ENCODE measurements at places on chromosomes 7 and 10.

- no peak for DNase-seq
Observed at GRCh38 chr7:15915686-15916293, 229.3 kb upstream of the MEOX2 start.

DNA sequence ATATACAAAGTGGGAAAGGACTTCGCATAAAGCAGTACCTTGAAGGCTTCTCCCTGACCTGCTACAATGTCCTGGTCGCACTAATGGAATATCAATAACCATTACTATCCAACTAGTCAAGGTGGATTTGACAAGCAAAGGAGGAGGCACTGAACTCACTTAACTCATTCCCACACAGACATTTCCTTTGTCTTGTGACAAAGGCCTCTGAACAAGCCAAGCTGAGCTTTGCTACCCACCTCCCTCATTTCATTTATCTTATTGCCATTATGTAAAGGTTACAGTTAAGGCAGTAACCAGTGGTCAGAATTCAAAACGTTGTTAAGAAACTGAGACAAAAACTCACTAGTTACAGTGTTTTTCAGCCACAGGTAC lies 7.3 kb downstream of the ELMO1 start:
- peak; percentile 54 for DNase-seq

GRCh38 chr7:139023076-139023475 lies 12.8 kb downstream of the ZC3HAV1L start:
- DNase-seq: no peak

- DNase-seq: no peak
Observed at GRCh38 chr10:114914560-114914959, 23.4 kb upstream of the TRUB1 start.

- no peak for DNase-seq
Observed at GRCh38 chr7:77360104-77360503, 56.0 kb downstream of the GSAP start.

DNA sequence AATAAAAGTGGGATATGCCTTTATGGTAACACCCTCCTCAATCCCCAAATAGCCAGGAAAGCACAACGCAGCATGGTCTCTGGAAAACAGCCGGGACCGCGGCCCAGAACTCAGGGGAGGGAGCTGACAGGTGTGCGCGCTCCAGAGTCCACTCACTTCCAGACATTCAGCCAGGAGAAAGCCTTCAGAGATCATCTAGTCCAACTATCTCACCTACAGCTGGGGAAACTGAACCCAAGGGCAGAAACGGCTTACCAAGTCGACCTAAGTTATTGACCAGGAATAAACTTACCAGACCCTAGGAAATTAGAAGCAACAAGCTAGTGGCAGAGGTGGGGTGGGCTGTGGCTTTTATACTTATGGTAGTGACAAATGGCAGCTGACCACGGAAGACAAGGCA lies 16.4 kb downstream of the GSDME start:
- DNase-seq: no peak

DNA sequence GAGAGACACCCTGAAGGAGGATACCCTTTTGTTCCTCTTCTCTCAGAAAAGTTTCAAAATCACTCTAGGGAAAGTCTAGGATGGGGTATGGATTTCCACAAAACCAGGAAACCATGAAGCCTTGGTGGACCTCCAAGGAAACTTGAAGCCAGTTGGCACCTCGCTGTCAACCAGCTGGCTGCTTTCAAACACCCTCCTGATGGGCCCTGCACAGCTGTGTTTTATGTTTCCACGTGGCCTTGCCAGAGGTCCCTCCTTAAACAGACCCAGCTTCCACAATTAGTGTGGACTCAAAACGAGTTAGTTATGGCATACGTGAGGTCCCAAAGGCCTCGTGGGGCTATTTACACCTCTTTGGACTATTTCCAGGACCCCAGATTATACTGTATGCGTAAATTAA lies 5.9 kb downstream of the PPP1R3A start:
- DNase-seq: no peak

DNA sequence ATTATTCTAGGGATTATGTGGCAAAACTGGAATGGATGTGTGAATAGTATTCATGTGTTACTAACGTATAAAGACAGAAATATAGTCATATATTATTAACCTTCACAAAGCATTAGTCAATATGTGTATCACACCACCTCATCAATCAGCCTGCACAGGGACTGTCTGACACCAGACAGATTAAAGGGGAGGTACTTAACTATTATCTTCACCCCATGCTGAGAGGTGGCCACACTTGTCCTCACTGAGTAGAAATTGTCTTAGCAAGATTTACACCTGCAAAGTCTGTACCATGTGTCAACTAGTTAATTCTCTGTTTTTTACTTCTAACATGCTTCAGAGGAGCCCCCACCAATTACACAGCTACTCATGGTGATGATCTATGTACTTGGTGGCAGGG lies 146.3 kb upstream of the LRGUK start:
- DNase-seq: no peak

GRCh38 chr10:111972109-111972508 lies 211.5 kb downstream of the GPAM start:
- DNase-seq: no peak

DNA sequence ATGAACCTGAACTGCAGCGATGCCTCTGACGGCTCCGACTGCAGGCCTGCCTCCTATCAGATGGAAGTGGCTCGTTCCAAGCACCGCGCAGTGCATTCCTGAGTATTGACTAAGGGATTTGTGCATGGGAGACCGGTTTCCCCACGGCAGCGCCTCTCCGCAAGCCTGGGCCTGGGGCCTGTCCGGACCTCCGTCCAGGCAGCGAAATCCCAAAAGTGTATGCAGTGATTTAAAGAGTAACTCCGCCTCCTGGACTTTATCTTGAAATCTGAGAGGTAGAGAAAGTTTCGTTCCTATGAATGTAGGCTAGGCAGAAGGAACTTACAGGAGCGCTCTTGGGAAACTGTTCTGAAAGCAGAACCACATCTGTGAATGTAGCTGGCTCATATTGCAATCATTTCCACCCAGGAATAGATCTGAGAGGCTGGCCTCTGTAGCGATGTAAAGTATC lies 106.2 kb upstream of the CELF2 start:
- DNase-seq: peak; percentile 70

GRCh38 chr7:93575555-93576399 lies 1.3 kb upstream of the CALCR start:
- DNase-seq: no peak

DNA sequence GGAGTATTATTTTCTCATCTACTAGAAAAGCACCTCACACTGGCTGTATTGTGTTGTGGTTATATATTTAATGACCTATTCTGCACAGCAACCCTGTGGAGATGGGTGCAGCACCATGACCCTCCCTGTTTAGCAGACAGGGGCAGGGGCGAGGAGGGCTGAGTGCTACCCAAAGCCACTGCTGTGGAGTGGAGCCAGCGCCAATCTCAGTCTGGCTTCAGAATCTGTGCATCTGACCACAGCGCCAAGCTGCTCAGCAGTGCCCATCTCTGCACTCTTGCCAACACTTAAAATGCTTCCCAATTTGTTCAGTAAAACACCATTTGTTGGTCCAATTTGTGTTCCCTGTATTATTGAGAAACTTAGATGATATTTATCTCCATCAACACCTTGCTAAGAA lies 239.1 kb downstream of the ZMYND11 start:
- DNase-seq: no peak

DNA sequence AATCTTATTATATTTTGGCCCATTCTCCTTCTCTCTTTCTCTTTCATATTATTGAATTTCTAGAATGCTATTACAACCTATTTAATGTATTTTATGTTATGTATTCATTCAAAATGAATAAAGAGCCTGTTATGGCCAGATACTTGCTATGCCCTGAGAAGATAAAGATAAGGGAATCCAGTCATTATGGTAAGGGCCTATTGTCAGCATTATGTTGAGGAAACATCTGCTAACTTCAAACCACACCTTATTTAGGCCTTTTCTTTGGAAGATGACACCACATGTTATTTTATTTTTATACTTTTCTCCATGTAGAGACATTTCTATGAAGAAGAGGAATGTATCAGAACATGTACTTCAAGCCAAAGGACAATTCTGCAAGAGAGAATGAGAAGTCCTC lies 60.5 kb upstream of the MPP7 start:
- DNase-seq: no peak

- no peak for DNase-seq
Observed at GRCh38 chr10:14623931-14624330, 150.8 kb downstream of the FAM107B start.

DNA sequence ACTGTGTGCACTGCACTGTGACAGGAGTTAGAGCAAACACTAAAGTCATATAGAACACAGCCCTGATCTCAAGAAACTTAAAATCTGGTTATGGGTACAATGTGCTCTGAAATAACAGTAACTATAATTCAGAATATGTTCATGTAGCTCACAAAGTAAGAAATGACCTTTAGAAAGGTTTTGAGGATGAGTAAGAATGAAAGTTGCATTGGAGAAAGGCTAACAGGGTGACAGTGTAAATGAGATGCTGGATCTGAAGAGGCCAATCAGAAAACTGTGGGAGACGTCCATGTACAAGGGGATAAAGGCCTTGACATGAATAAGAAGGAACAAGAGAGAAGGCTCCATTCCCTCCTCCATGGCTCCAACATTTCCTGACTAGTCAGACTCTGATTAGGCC lies 124.7 kb downstream of the GRM3 start:
- DNase-seq: no peak
